ENCODE measurements at places on chromosomes 3 and 15.

DNA sequence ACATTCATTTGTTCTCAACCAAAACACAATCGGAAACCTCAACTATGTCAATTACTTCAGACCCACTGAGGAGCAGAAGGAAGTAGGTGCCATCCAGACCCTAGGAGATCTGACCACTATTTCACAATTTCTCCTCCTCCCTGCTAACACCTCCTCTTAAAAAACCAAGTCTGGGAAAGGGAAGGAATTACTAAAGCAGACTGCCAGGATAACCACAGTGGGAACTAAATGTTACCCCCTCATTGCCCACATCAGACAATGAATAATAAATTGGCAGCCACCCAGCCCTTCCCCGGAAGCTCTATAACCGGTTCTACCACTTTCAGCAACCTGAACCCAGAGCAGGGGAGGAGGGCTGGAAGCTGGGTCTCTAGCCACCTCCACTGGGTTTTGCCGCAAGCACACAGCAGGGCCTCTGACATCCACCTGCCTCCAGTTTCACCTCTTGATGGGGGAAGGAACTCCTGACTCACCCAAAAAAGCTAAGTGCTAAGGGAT lies 17.6 kb downstream of the C15orf62 start:
- no peak for DNase-seq

GRCh38 chr3:137110392-137110996 lies 152.7 kb downstream of the IL20RB start:
- DNase-seq, result no peak

DNA sequence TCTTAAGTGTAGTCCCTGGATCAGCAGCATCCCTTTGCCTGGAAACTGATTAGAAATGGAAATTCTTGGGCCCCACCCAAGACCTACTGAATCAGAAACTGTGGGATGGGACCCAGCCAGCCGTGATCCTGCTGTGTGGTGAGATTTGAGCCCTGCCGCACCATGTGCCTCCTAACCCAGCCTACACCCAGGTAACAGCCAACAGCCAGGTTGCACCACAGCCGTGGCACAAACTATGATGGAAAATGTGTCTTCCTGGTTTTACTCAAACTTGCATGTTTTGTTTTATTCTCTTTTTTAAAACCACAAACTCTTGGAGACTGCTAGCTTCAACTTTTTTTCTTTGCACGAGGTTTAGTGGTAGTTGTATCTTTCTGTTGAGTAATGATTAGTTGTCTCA lies 2.6 kb downstream of the LIMD1 start:
- DNase-seq, result no peak

GRCh38 chr3:45333549-45333948 lies 54.8 kb upstream of the LARS2 start:
- no peak for DNase-seq

DNA sequence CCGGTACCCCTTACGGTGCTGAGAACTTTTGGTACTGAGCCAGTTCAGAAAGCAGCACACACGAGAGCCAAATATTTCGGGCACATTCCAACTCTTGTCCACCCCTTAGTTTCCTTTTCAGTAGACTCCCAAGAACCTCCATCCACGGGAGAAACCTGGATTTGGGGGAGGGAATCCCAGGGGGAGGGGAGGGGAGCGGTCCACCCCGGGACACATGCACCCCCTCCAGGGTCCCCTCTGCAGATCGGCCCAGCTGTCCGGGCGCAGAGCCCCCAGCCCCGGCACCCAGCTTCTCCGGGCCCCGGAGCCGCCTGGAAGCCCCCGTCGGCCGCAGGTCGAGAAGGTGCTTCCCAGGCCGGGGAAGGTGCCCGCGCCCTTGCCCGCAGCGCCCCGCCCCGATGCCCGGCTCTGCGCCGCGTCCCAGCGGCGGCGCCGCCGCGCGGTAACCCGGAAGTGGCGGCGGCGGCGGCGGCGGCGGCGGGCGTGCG lies 455 bp upstream of the ABHD17C start:
- no peak for DNase-seq

- no peak for DNase-seq
These were observed 31.8 kb downstream of the SLC7A14 start for GRCh38 chr3:170553788-170554757.

- DNase-seq, result no peak
These were observed 16.2 kb downstream of the CEP152 start for GRCh38 chr15:48794697-48795134.

DNA sequence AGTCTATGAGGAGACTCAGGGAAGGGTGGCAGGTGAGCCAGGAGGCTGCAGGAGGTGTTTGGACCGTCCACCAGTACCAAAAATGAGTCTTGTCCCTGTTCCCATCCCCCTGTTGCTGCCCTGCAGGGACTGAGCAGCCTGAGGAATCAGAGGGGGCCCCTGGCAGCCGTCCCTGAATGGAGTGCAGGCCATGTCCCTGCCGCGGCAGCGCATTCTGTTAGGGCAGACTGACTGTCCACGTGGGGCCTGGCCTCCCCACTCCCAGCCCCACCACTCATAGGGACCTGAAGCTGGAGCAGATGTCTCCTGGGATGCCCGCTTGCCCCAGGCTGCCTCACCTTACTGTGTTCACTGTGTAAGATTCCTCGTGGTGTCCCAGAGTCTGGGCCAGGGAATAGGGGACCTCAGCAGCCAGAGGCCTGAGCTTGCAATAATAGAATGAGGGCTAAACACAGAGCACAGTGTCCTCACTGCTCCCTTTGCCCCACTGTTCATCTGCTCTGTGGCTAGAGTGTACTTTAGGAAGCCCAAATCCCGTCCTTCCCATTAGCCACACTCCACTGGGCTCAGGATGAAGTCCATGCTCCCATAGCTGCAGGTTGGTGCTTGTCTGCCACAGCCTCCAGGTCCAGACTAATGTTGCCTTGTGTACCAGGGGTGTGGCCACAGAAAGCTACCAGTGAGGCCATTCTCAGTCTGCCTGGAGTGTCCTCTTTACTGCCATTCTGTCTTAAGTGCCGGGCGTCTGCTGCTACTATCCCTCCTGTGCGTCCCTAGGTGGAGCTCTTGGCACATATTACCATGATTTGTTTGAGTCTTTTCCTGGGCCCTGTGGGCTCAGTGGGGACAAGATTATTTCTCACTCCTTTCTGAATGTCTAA lies 63.2 kb downstream of the HCN4 start:
- DNase-seq, result peak; percentile 29

GRCh38 chr3:69658514-69659140 lies 80.6 kb upstream of the MITF start:
- no peak for DNase-seq

DNA sequence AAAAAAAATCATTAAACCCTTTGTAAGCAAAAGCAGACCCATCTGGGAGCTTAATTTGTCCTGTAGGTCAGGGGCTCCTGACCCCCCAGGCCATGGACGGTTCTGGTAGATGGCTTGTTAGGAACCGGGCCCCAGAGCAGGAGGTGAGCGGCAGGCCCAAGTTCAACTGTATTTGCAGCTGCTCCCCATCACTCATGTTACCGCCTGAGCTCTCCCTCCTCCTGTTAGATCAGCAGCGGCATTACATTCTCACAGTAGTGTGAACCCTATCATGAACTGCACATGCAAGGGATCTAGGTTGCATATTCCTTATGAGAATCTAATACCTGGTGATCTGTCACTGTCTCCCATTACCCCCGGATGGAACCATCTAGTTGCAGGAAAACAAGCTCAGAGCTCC lies 60.7 kb downstream of the FSIP1 start:
- no peak for DNase-seq

DNA sequence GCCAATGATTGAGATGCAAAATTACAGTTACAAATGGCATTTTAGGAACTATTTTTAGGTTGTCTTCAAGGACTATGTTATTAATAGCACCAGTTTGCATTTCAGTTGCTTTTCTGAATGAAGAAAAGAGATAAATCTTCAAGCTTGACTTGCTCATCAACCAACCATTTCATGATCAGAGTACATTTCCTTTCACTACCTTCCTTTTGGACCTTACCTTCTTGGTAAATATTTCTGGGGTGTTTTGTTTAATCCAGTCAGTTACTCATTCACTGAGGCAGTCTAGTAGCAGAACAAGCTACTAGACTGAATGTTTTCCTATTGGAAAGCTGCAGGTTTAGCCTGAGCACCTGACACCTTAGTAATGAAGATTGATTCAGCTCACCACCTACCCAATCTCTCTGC lies 8.2 kb downstream of the SLC27A2 start:
- no peak for DNase-seq

DNA sequence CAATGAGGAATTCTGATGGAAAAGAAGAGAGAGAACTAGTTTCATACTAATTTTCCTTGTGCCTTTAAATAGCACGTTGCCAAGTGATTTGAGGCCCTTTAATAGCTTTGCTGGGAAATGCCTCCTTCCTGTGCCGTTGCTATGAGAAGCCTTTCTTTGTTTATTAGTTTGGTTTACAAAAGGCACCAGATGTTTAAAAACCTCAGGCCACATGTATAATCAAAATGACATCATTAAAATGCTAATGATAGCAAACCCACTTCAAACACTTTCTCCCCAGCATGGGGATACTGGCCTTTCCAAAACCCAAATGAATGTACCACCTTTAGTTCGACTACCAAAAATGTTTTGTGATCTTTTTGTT lies 50.0 kb upstream of the TBC1D23 start:
- peak; percentile 54 for DNase-seq

- no peak for DNase-seq
These were observed 2.7 kb downstream of the IGF1R start for GRCh38 chr15:98651036-98651481.

DNA sequence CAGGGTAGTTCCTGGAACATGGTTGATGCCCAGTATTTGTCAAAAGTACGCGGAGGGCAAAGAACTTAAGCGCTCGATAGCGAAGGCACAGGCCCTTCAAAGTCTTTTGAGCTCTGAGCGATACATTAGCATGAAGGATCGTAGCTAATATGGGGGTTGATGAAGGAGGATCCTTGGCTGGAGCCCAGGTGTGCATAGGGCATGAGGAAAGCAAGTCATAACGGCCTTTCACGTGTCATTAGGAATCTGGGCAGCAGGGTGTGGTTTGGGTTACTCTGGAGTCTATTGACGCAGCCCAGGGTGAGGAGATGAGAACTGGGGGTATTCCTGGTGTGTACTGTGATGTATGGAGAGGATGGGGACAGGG lies 31.7 kb downstream of the SPINK8 start:
- no peak for DNase-seq

GRCh38 chr15:52464478-52464877 lies 64.2 kb downstream of the MYO5A start:
- no peak for DNase-seq

- no peak for DNase-seq
These were observed 699 bp upstream of the MESP1 start for GRCh38 chr15:89751748-89752147.

DNA sequence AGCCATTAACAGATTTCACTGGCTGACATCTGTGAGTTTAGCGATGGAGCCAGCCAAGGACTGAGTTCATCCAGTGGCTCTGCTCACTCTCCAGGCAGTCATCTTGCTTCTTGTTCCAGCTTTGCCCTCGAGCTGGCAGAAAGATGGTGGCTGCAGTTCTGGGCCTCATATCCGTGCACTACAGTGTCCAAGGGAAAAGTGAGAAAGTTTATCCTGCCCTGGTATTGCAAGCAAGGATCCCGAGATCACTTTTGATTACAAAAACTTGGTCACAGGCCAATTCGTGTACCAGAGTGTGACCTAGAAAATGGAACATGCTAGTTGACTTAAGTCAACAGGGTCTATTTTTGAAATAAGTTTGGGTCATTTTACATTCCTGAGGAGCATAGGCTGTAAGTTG lies 288.0 kb upstream of the CHRM5 start:
- no peak for DNase-seq

DNA sequence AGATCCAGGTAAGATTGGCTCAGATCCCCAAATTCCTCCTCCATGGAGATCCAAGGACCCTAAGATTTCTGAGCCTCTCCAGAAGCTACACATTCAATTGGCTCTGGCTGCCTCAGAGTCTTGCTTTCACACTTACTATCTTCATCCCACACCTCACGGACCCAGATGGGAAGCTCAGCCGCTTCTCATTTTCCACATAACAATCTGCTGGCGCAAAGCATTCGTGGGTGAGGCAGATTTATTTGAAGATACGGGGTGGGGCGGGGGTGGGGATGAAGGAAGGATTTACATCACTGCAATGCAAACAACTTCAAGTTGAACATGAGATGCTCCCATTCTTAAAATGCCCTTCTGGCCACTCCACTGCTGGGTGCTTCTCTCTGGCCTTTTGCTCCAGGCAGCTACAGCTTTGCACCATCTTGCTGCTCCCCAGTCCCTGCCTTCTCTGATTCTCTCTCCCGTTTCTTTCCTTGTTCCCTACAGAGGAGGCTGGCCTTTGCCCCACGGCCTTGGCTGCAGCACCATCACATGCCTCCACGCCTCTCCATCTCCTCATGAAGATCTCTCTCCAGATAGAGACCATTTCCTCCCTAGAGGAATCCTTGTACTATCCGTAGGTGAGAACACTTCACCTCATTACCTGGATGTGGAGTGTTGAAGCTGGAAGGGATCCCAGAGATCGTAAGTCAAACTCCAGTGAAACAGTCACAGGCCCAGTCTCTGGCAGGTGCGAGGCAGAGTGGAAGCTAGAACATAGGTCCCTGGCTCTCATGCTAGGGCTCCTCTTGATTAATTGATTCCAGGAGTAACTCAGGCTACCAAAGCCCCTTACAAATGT lies 175.9 kb downstream of the RPLP1 start:
- DNase-seq, result no peak

DNA sequence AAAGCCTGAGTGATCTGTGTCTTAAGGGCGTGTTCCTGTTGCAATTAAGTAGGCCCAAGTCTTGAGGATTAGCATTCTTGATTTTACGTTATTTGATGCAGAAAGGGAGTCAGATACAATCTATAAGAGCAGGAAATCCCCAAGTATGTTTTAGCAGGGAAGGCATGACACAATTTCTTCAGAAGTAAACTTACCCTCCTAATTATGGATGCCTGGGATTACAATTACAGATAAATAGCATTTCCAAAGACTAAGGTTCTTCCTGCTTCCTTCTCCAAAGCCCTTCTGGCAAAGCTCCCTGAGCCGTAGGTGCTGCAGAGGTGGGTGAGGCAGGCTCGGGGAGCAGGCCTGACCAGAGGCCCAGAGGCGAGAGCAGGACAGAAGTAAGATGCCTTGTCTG lies 34.9 kb upstream of the ST6GAL1 start:
- no peak for DNase-seq

DNA sequence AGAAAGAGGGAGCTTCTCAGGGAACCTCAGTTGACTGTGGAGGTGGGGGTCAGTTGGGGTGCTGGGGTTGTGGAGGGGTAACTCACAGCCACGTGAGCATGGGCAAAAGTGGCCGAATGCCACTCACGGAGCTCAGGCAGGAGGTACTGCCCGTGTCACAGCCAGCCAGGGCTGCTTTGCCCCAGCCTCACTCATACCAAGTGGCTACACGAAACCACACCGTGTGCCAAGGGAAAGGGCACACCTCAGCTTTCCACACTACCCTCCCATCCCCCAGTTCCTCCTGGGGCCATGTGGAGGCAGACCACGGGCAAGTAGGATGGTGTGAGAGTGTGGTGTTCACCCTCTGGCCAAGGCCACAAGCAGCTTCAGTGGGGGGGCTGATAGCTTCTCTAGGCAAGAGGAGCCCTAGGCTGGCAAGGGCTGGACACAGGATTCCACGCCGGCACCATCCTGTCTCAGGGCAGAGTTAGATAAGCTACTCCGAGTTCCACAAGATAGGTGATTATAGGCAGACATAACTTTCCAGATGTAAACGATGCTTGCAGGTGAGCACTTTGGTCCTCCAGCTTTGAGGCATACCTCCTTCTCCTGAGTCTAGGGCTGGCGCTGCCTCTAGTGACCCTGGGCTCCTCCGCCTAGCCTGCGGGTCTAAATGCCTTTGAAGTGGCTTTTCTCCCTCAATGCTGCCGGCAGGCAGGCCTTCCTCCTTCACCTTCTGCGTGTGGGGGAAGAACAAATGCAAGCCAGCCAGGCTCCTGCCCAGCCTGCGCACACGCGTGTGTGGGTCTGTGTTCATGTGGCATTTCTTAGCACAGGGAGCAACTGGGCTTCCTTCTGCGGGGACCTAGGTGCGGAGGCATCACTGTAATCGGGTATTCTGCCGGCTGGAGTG lies 25.0 kb downstream of the RGMA start:
- DNase-seq, result no peak
